ENCODE measurements at places on chromosomes 16 and 17. TPM values are rescaled to one million over a fixed set of nuclear protein-coding genes. Genes with fewer than 3 reads are reported as not detected.

DNA sequence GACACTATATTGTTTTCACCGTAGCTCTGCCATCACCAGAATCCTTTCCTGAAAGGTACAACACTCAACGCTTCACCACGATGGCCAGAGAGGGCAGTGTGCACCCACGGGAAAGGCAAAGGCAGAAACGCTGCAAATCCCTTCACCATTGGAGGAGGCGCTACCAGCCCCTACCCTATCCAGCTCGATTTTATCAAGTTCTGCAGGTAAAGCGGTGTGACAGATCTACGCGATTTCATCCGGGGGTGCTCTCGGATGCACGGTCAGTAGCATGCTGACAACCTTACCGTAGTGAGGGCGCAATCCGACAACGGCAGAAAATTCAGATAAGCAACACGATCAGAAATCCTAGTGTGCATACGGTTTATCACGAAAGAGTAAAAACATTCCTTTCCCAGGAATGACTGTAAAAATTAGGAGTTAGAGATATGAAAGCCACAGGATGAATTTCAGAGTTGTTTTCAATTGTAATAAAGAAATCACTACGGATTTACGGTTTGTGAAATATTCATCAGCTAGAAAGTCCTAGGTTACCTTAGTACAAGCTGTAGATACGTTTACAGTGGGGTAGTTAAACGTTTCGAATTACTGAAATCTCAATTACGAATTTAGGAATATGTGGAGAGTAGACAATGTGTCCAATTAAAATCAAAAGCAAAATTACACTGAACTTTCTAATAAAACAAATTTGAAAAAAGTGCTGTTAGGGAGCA, 1.8 kb downstream of the NETO2 start:
- peak; percentile 75 for DNase-seq

DNA sequence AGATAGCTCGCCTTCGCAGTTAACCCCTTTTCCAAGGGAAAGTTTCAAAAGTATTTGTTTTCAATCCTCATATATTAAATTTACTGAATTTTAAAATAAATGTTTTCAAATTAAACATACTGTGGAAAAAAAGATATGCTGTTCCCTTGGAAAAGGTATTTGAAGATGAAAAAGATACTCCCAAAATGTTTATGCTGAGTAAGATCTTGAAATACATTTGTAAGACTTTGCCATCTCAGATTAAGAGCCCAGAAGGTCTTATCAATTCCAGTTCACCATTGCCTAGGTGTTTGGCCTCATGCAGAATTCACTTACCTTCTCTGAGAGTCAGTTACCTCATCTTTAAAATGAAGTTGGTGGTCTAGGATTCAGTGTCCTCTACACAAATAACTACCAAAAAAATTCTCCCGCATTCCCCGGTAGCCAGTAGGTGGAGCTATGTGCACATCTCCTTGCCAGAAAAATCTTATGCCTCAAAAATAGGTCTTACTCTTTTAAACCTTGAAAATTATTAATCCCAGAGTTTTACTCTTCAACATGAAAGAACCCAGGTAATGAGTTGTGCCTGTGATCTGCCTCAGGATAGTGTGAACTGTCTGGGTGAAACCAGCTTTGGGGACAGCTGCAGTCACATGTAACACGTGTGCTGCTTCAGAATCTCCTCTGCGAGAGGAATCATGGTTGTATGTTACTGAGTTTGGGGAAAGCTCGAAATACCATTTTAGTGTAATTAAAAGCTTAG, 178.3 kb downstream of the MRTFB start:
- peak; percentile 71 for DNase-seq

DNA sequence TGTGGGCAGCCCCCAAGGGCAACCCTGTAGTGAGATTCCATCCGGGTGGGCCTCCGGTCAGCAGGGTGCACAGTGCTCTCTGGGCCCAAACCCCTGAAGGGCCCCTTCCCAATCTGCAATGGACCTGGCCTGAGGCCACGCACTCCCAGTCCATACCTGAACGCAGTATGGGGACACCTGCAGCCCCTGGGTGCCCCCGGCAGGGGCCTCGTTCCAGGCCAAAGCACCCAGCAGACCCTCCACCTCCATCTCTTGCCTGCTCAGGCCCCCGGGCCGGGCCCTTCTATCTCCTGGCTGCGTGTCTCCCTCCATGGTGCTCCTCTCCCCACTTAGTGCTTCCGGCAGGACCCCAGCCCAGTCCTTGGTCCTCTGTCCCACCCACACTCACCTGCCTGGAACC, 17.3 kb upstream of the AATK start:
- DNase-seq: no peak

GRCh38 chr17:76593959-76594358, 8.3 kb upstream of the ST6GALNAC2 start:
- no peak for DNase-seq

- DNase-seq: no peak
Measured at GRCh38 chr17:40079545-40079944, 16.8 kb downstream of the THRA start.

GRCh38 chr17:28897769-28898526, 415 bp upstream of the FLOT2 start:
- DNase-seq: no peak

GRCh38 chr16:30741461-30741914, 6.7 kb upstream of the PHKG2 start:
- no peak for DNase-seq

DNA sequence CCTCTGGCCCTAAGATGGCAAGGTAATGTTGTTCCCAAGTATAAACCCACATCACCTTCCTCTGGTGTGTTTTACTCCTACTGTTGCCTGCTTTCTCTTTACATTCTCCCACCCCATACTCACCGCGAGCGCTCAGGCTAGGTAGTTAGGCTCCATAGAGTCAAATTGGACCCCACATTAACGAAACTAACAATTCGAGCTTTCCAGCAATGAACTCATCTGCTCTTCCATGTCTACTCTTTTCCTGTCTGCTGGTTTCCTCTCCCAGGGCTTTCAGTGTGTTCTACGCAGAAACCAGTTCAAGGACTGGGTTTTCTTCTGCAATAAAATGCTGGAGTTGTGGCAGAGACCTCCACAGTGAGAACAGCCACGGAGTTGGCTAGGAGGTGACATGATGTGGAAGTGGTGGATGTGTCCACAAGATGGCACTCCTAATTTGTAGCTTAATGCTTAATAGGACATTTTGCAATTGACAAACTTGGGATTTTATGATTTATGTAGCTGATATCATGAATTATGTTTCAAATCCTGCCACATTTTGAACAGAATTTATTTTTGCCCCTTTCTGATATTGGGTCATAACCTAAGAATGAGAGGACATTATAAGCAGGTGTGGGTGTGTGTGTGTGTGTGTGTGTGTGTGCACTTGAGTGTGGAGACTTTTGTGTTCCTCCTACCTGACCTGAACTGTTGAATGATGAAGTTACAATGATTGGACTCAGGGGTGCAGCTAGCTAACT, 2.2 kb upstream of the UQCRC2 start:
- DNase-seq: no peak

Gene ABCA10
- not detected for polyA plus RNA-seq

Gene GPR179
- polyA plus RNA-seq: 0.02 TPM

Gene MC1R
- 4.3 TPM for polyA plus RNA-seq

Gene PFN1
- polyA plus RNA-seq: 2,147 TPM

Gene NLGN2
- 45.6 TPM for polyA plus RNA-seq
